Stimulated activated naive CD4-positive, alpha-beta T cell treated with Interleukin-2 at 50 U/mL for 16 hours (primary cell): ENCODE measurements at places on chromosomes 7 and 10.

DNA sequence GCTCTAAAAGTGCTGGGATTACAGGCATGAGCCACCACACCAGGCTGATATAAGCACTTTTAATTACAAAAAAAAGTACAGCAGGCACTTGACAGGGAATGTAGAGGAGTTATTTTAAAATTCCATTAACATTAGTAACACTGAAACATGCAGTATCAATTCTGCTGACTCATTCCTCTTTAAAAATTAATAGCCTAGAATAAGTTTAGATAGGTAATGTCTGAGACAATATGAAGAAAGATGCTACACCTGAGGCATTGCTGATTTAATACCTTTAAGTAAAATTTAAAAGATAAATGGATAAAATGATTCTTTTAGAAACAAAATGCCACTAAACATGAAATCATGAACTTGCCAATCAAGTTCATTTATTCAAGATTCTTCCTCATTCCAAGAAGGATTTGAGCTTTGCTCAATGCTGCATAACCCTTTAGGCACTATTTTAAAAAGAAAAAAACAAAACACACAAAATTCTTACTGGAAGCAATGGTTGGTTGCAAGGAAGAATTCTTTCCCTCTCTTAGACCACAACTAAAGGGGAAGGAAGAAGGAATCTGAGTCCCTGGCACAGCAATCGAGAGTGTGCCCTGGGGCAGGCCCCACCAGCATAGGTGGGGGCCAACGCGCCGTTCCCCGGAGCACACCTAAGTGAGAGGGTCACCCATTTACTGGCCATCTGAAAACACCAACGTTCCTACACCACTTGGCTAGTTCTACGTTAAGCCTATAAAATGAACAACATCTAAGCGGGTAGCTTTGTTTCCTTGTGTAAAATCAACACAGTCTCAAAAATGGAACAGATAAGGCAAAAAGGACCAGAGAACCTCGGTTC, 26.6 kb downstream of the ESYT2 start:
- no peak for DNase-seq

DNA sequence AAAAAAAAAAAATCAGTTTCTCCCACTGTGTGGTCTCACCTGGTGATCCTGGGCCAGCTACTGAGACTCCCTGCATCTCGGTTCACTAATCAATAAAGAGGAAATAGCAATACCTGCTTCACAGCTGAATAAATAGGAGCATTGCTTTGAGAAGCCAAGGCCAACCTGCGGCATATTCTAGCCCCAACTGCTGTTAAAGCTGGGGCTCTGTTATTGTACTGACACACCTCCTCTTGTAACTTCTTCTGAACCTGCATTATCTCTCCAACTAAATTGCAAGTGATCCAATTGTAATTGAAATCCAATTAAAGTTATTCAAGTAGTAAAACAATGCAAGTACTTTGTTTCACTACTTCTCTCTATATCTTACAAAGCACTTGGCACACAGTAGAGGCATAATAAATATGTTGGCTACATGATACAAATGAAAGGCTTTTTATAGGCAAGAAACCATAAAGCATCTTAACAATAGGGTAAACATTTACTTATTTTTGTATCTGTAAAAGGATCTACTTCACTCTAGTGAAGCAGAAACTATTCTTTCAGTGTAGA, 38.4 kb downstream of the AMPH start:
- DNase-seq = no peak

DNA sequence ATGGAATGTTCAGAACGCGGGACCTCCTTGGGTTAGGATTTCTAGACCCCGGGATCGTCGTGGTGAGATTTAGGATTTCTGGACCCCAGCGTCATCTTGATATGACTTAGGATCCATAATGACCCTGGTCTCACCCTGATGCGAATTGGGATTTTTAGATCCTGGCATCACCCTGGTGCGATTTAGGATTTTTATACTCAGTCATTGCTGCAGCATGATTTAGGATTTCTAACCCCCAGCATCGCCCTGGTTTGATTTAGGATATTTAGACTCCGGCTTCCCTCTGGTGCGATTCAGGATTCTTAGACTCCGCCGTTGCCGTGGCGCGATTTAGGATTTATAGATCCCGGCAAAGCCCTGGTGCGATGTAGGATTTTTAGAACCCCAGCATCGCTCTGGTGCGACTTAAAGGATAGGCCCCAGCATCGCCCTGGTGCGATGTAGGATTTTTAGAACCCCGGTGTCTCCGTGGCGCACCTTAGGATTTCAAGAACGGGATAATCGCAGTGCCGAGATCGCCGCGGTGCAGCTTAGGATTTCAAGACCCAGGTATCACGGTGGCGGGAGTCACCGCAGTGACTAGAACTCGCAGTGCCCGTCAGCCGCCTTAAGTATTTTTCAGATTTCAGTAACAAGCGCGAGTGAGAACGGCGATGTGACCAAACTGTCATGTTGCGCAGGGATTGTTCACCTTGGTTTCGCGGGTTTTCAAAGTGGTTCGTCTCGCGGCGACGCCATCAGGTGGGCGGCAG, 814 bp downstream of the MEST start:
- DNase-seq = no peak

DNA sequence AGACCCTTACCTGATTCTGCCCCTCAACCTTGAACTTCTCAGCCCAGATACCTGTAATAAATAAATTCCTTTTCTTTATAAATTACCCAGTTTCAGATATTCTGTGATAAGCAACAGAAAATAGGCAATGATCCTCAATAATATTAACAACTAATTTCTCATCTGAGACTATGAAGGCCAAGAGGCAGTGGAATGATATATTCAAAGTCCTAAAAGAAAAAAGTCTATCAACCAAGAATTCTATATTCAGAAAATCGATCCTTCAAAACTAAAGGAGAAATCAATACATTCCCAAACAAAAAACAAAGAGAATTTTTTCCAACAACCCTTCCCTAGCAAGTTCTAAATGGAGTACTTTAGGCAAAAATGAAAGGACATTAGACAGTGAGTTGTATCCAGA, 279.6 kb downstream of the PTPRN2 start:
- no peak for DNase-seq

DNA sequence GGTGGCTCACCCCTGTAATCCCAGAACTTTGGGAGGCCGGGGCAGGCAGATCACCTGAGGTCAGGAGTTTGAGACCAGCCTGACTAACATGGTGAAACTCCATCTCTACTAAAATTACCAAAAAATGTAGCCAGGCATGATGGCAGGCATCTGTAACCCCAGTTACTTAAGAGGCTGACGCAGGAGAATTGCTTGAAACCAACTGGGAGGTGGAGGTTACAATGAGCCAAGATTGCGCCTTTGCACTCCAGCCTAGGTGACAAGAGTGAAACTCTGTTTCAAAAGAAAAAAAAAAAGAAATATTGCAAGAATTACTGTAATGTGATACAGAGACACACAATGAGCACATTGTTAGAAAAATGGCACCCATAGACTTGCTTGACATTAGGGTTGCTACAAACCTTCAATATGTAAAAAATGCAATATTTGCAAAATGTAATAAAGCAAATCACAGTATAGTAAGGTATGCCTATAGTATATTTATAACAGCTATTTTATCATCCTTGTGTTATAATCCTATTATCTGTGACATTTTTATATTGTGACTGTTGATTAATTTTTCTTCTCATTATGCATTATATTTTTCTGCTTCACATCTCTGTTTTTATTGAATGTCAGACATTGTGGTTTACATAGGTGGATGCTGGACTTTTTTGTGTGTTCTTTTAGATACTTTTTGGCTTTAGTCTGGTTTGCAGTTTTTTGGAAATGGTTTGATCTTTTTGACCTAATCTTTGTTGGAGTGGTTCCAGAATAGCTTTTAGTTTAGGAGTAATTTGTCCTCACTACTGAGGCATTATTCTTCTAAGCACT, 55.4 kb upstream of the HELLS start:
- DNase-seq = no peak

DNA sequence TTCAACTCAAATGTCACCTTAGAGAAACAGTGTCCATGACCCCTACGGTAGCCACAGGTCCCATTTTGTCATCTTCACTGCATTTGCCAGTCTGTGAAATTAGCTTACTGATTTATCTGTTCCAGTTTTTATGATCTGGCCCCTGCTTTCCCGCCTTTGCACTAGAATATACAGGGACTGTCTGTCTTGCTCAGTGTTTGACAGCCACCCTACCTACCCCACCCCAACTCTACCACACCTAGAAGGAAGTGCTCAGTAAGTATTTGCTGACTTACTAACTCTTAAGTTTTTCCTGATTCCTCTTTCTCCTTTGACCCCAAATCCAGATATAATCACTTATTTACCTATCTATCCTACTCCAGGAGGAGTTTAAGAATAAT, 49.5 kb downstream of the CREB3L2 start:
- no peak for DNase-seq

- DNase-seq = no peak
Observed at GRCh38 chr7:104775531-104775930, 238.5 kb upstream of the KMT2E start.

DNA sequence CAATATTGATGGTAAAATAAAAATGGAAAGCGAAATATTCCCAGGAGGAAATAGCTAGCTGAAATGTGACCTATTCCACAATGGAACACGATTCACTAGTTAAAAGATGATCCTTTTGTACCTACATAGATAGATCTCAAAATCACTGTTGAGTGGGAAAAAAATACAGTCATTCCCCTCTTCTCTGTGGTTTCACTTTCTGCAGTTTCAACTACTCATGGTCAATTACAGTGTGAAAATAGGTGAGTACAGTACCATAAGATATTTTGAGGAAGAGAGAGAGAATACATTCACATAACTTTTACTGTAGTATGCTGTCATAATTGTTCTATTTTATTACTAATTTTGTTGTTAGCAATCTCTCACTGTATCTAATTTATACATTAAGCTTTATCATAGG, 56.0 kb upstream of the COL13A1 start:
- no peak for DNase-seq

GRCh38 chr10:119131512-119132240, 27.8 kb downstream of the DENND10 start:
- DNase-seq = peak; percentile 1
